Regular cardiac myocyte (primary cell): ENCODE measurements at places on chromosomes 12 and 14. TPM values are rescaled to one million over a fixed set of nuclear protein-coding genes. Genes with fewer than 3 reads are reported as not detected.

MANSC1 gene
- 1.3 and 1.7 TPM in 2 replicates for total RNA-seq

GLS2 gene
- total RNA-seq: under 0.01 TPM in 1 of 2 replicates, not detected in the other

TMPRSS12 gene
- total RNA-seq: not detected in 2 replicates

CLEC2B gene
- total RNA-seq: 15.1 and 24.2 TPM in 2 replicates

FAR2 gene
- total RNA-seq: 14.4 and 17.4 TPM in 2 replicates

NID2 gene
- total RNA-seq: 216 and 282 TPM in 2 replicates

KRT71 gene
- total RNA-seq: not detected in 2 replicates

ADAM20 gene
- total RNA-seq: 0.38 and 2.3 TPM in 2 replicates

CCER1 gene
- not detected in 2 replicates for total RNA-seq

CEP170B gene
- total RNA-seq: 14.4 and 18.8 TPM in 2 replicates

MANSC4 gene
- total RNA-seq: not detected in 2 replicates

LAG3 gene
- total RNA-seq: not detected in 2 replicates

DNAI7 gene
- under 0.01 and 0.28 TPM in 2 replicates for total RNA-seq

CCND2 gene
- total RNA-seq: 12.8 and 73.9 TPM in 2 replicates

CPNE6 gene
- not detected in 2 replicates for total RNA-seq

RNASE3 gene
- total RNA-seq: not detected in 2 replicates

CYP27B1 gene
- total RNA-seq: 0.19 and 1.1 TPM in 2 replicates

C1R gene
- total RNA-seq: 11.7 and 106 TPM in 2 replicates

CIROP gene
- not detected in 2 replicates for total RNA-seq

PLEKHH1 gene
- 0.38 and 0.56 TPM in 2 replicates for total RNA-seq

SPIC gene
- total RNA-seq: not detected in 2 replicates

RTL1 gene
- not detected in 2 replicates for total RNA-seq

ALDH1L2 gene
- 40.6 and 74.4 TPM in 2 replicates for total RNA-seq

PZP gene
- total RNA-seq: not detected in 2 replicates

SERPINA5 gene
- under 0.01 and 0.28 TPM in 2 replicates for total RNA-seq

GLT1D1 gene
- not detected in 2 replicates for total RNA-seq

SLC25A47 gene
- total RNA-seq: under 0.01 TPM in 1 of 2 replicates, not detected in the other

TAS2R10 gene
- total RNA-seq: under 0.01 and 0.19 TPM in 2 replicates

TSPAN8 gene
- 10.2 and 15.2 TPM in 2 replicates for total RNA-seq

FAM90A1 gene
- under 0.01 and 0.28 TPM in 2 replicates for total RNA-seq

RBP5 gene
- total RNA-seq: 0.19 TPM in 1 of 2 replicates, not detected in the other

HOMEZ gene
- 2.5 and 4.2 TPM in 2 replicates for total RNA-seq

KRT72 gene
- total RNA-seq: not detected in 2 replicates

ZNF385A gene
- 0.77 and 1.7 TPM in 2 replicates for total RNA-seq

ASB2 gene
- total RNA-seq: under 0.01 and 2.3 TPM in 2 replicates

CEP128 gene
- 10.2 and 11.8 TPM in 2 replicates for total RNA-seq

CLMN gene
- 0.58 and 3.9 TPM in 2 replicates for total RNA-seq

ARHGEF25 gene
- total RNA-seq: 12.5 and 27.1 TPM in 2 replicates

FOXA1 gene
- not detected in 2 replicates for total RNA-seq

KICS2 gene
- total RNA-seq: 8.6 and 9.3 TPM in 2 replicates

ANKLE2 gene
- total RNA-seq: 56.1 and 71.9 TPM in 2 replicates

LGALS3 gene
- total RNA-seq: 116 and 124 TPM in 2 replicates

OR11H12 gene
- not detected in 2 replicates for total RNA-seq

DLST gene
- total RNA-seq: 48.5 and 80.7 TPM in 2 replicates
